ENCODE measurements at places on chromosomes 3 and 15.

GRCh38 chr15:37104424-37104981, 4.2 kb upstream of the MEIS2 start:
- no peak for DNase-seq

GRCh38 chr15:100688549-100689120, 86.2 kb downstream of the ASB7 start:
- DNase-seq: no peak

DNA sequence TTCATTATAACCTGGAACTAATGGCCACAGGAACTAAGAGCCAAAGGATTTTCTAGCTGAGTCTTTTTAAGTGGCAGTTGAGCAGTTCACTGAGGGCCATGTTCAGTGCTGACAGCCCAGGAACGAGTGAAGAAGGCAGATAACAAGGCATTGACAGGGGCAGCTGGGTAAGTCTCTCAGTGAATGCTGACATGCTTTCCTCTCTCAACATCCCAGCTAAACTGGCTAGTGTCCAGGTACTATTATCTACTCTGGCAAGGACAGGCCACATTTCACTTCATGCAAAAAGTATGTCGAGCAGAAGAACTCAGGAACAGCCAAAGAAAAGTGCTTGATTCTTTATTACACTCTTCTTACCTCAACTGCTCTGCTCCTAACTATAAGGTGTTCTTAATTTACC, 515.9 kb downstream of the NLGN1 start:
- DNase-seq: no peak

DNA sequence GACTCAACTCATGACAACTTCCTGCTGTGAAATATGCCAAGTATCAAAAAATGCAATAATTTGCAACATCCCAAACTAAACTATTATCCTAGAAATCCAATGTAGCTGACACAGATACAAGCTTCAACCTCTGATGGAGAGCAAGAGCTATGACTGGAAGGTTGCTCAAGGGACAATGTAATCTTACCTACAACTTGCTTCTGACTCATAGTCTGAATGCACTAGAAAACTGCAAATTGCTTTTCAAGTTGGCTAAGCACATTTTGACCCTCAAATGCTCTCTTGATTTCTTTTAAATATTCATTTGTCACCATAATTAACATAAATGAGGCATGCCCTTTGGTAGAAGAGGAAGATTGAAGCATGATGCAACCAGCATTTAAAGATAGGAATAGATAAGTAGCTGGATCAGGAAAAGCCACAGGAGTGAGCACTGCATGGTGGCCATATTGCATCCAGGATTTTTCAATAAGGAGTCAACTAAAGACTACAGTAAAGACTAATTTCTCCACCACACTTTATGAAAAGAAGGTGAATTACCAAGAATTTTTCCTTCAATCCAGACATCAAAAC, 630.8 kb upstream of the GBE1 start:
- DNase-seq: no peak

- DNase-seq: no peak
Measured at GRCh38 chr3:57544181-57545125, at the start of gene DNAH12. DNAH12 (minus strand) TSS chr3:57544344; CDS start chr3:57542870, 1,474 bp downstream.

GRCh38 chr15:100725121-100726069, 123.0 kb downstream of the ASB7 start:
- DNase-seq: no peak

- no peak for DNase-seq
Measured at GRCh38 chr3:17638356-17638755, 104.1 kb downstream of the TBC1D5 start.

- no peak for DNase-seq
Measured at GRCh38 chr3:50415816-50416215, 56.5 kb upstream of the TMEM115 start.

DNA sequence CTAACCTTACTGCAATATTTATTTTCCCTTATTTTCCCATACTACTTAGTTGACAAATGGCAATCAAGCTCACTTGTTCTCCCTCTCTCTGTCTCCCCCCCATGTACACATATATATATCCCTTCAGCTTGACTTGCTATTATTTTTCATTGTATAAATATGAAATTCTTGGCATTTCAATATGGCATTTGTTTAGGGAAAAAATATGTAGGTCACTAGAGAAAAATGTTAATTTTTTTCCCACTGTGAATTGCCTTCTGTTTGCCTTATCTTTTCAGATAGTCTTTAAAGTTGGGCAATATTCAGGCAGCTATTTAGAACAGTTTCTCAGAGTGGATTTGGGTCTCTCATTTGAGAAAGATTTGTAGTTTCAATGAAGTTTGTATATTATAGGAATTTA, 62.8 kb upstream of the UTS2B start:
- no peak for DNase-seq

DNA sequence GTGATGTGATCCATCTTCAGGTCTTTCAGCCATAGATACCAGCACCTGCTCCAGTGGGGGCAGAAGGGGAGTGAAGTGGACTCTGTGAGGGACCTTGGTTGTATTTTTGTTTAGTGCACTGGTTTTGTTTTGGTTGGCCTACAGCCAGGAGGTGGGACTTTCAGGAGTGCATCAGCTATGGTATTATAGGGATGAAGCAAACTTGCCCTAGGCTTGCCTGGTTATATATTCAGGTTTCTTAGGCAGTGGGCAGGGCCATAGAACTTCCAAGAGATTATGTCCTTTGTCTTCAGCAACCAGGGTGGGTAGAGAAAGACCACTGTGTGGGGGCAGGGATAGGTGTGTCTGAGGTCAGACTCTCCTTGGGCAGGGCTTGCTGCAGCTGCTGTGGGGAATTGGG, 337.3 kb upstream of the SGO1 start:
- no peak for DNase-seq

- DNase-seq: no peak
Measured at GRCh38 chr15:67194171-67195114, 60.0 kb downstream of the AAGAB start.

DNA sequence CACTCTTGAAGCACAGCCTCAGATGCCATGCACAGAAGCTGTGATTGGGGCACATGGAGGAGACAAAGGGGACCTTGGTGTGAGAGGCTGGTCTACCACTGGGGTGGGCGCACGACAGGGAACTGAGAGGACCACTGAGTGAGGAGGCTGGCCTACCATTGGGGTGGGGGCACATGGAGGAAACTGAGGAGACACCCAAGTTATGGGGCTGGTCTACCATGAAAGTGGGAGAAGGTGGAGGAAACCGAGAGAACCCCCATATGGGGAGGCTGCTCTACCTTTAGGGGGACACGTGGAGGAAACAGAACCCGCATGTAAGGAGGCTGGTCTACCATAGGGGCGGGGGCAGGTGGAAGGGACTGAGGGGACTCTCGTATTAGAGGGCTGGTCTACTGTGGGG, 153.4 kb downstream of the FBLN2 start:
- DNase-seq: no peak

GRCh38 chr3:23959135-23959900, 14.2 kb downstream of the NR1D2 start:
- no peak for DNase-seq

DNA sequence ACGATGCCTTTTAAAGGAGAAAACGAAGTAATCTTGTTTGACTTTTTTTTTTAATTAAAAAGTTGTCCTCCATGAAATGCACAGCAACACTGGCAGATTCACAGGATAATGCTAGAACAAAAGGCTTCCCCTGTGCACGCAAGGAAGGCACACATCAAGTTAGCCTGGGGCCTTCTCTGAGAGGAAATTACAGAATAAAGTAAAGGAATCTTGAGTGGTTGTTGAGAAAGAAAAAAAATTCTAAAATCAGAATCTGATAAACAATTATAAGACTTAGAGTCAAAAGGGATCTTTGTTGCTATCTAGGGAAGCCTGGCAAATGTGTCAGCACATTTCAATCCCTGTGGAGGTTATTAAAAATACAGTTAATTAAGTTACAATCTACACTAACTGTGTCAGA, 946.0 kb downstream of the IGSF11 start:
- DNase-seq: no peak

- DNase-seq: no peak
Measured at GRCh38 chr15:44468709-44469385, 41.4 kb downstream of the CTDSPL2 start.

DNA sequence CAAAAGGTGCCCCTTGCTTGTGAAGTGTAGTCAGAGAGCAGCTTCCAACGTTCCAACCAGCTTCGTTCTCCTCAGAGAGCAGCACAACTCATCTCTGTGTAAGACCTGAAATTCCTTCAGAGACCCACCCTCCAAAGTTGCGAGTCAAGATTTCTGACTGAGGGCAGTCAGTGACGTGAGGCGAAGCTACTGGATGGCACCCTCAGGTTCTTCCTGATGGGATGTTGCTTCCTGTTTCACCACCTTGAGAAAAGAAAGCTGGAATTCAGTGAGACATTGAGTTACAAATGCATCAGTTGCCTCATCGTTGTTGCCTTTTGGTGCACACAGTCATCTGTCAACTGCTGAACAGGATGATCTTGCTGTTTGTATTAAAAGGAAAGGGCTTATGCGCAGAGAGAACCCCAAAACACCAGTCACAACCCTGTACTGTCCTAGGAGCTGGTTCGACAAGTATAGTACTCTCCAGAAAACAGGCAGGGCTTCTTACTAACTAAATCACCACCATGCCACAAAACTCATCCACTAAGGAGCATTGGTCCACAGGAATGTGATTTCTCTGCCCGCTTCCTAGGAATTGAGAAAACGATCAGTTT, at the start of gene CERS3:
CERS3 (minus strand) TSS at position 118 of the 596 bp plus-strand sequence. CDS start 27,101 bp downstream, outside the sequence.
- DNase-seq: no peak

GRCh38 chr15:83192742-83193141, 14.9 kb downstream of the HDGFL3 start:
- no peak for DNase-seq

DNA sequence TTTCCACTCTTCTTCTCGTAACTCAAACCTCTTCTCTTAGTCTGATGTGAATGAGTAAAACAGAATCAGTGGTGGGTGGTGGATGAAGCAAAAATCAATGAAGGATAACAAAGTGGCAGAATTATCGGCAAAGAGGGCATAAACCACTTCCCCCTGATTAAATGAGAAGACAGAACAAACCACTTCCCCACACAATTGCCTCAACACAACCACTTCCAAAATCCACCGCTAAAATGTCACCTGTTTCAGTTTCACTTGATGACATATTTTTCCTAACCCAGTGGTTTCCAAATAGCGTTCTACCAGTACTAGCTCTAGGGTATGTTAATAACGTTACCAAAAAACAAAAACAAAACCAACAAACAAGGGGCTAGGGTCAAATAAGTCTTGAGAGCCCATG, 478.7 kb upstream of the WNT5A start:
- no peak for DNase-seq

DNA sequence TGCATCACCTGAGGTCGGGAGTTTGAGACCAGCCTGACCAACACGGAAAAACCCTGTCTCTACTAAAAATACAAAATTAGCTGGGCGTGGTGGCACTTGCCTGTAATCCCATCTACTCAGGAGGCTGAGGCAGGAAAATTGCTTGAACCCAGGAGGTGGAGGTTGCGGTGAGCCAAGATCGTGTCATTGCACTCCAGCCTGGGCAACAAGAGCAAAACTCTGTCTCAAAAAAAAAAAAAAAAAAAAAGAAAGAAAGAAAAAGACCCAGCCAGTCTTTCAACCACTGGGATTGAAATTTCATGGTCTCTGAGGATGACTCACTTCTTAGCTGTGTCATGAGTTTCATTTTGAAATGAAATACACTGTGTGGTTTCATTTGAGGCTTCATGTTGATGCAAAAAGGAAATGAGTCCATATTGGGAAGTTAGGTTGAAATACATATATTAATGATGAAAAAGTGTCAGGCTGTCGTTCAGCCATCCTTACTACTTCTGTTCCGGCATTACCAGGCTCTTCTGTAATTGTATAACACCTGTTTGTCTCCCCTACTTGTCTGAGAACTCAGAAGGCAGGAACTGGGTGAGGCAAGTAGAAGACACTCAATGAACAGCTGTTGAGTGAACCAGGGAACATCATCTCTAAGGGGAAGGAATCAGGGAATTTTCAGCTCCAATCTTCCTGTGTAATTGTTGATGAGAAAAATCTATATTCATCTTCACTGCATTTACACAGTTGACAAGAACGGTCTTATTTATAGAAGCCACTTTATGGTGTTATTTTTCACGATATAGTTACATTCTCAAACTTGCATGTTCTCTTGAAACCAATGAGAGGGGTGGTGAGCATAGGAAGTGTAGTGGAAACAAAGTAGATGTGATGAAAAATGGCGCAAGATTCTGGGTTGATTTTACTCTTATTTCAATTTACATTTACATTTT, 87.4 kb downstream of the NFKBIZ start:
- DNase-seq: no peak

DNA sequence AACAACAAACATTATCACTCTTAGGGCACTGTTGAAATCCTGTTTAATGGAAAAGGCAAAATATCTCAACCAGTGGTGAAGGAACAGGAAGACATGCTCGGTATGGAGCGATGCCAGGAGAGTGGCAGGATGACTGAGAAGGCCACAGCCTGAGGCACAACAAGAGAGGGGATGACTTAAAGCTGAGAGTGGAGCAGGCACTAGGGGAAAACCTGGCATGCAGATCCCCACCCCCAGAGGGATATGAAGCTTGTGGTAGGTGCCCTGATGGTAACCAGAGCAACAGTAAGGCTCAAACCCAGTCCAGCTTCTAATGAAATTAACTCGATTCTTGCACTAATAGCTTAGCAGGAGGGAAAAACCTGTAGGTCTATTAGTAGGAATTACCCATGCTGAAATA, 40.4 kb downstream of the LYSMD4 start:
- DNase-seq: no peak

DNA sequence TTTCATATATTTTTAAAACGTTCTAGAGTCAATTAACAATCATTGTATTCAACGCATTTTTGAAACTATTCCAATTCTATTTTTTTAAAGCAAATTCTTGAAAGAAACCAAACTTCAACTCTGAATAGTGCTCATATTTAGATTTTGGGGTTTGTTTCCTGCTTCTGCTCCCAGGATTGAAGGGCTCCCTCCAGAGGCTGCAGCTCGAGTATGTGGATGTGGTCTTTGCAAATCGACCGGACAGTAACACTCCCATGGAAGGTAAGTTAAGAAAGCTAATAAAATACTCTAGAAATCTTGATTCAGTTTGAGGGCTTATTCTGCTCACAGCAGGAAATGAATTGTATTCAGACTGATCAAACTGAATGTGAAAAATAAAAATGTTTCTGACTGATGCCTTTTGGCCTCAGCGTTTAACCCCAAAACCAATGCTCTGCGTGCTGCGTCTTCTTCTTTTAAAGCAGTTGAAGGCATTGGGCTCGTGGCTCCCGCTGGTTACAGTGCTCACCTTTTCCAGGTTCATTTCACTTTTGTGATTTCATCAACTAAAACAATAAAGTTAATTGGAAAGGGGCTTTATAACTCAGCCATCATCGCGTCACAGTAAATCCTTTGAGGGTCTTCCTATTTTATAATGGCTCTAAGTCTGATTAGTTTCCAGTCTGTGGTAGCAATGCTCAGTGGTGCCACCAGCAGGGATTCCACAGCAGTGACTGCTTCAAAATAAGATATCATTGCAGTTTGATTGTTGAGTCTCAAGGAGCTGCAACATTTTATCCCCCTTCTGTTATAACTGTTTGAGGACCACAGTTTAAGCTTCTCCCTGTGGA, 80.1 kb downstream of the SSR3 start:
- no peak for DNase-seq

All from midbrain (tissue), 1 donor.